ENCODE measurements at places on chromosomes 7 and 10.
A peak's percentile ranks its signal among the peaks of the same experiment; 100 is the strongest.

DNA sequence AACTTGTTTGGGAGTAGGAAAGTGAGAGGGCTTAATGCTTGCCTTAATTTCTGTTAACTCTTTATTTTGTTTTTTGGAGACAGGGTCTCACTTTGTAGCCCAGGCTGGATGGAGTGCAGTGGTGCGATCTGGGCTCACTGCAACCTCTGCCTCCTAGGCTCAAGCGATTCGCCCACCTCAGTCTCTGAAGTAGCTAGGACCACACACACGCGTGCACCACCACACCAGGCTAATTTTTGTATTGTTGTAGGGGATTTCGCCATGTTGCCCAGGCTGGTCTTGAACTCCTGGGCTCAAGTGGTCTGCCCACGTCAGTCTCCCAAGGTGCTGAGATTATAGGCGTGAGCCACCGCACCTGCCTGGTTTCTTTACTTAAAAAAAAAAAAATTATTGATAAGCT is 1.9 kb downstream of the PPP2R2D start:
- no peak for DNase-seq

- DNase-seq: no peak
These were observed 26.5 kb upstream of the PDCD4 start for GRCh38 chr10:110845192-110845755.

DNA sequence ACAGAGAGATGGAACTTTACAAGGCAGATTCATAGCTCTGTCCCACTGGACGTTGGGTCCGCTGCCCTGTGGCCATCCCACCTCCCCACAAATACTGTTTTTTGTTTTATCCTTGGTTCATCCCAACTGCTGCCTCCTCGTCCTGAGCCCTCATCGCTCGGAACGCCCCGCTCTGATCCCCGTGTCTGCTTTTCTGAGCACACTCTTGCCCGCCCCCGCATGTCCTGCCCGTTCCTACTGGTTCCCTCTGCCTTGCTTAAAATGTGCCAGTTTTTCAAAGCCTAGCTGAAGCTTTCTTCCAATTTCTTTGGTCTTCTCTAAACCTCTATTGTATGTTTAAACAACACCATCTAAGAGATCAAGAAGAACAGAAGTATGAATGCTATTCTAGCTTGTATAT is 19.4 kb downstream of the RNF32 start:
- DNase-seq: no peak

GRCh38 chr10:55163388-55163979 is 362.5 kb upstream of the PCDH15 start:
- no peak for DNase-seq

GRCh38 chr7:76211216-76211615 is 9.5 kb downstream of the SRRM3 start:
- DNase-seq: no peak

DNA sequence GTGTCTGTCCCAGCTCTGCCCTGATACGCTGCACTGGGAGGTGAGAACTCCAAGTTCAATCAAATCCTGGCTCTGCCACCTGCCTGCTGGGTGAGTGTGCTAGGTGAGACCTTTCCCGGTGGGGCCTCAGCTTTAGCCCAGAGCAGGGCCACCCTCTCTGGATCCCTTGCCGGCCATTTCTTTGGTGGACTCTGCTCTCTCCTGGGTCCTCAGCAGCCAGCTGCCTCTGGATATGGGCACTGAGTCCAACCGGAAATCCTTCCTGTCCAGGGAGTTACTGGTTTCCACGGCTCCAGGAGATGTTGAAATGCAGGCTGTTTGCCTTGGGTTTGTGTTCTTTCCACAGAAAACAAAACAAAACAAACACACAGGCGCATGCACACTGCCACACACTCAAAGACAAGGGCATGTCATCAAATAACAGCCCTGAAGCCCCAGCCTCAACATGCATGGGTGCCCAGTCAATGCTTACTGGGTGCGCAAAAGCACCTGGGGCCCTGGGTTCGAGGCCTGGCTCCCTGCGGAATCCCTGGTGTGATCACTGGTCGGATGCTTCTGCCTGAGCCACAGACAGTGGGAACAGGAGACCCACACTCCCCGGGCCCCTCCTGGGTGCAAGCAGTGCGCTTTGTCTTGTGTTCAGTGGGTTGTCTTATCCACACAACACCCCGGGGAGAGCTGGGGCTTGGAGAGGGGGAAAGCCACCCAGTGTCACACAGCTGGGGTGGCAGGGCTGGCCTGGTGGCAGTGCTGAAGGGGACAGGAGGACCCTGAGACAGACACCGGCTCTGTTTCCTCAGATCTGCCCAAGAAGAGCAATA is 33.1 kb downstream of the PPIF start:
- DNase-seq: peak; percentile 27

DNA sequence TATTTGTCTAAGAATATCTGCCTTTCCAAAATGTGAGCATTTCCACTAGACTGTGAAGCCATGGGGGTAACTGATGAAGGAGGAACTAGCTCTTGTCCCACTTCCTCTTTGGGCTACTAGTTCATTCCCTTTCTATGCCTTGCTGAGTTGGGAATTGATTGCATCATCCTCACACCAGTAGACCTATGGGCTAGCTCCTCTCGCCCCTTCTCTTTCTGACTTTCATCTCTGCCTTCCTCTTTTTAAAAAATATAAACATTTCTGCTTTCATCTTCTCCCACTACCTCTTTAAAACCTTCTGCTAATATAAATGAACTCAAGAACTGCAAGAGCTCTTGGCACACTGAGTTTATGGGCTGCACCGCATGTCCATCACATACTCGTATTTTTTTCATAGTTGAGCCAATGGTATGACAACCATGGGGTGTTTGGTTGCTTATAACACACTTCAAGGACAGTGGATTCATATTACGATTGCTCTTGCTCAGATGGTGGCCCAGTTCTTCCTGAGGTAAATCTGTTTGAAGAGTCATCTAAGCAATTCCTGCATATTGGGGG is 182.0 kb downstream of the REEP3 start:
- no peak for DNase-seq

DNA sequence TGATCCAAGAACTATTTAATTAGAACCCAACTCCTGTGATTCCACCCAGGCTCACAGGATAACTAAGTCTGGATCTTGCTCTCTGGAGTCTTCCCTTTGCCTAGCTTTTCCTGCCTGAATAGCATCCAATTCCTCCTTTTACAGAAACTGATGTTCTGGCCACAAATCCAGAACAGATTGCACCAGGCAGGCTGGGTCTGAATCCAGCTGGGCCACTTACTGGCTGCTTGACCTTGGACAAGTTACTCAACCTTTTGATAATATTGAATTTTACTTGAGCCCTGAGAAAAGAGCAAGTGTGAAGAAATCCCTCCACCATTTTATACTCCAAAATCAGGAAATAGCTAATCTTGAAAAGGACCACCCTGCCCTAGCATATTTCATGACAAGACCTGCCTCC is 55.5 kb upstream of the SLC35G1 start:
- no peak for DNase-seq

All from upper lobe of left lung (tissue), 6 donors.